ENCODE measurements at places on chromosomes 1 and 21. TPM values are rescaled to one million over a fixed set of nuclear protein-coding genes. Genes with fewer than 3 reads are reported as not detected.

Gene KCNE2
- total RNA-seq = not detected

- H3K27me3 ChIP-seq = no peaks in the 10 kb centered on the region
- H3K4me3 ChIP-seq = no peak overlapping the region
- H3K27ac ChIP-seq = no peak overlapping the region
- H3K4me1 ChIP-seq = no peaks in the 10 kb centered on the region
- peaks cover 11% of the 10 kb centered on the region for H3K36me3 ChIP-seq
- no peak for DNase-seq
Observed at GRCh38 chr21:32484706-32485380, 72.3 kb downstream of the EVA1C start.

GRCh38 chr1:11179125-11179524, 10.0 kb upstream of the ANGPTL7 start:
- H3K27ac ChIP-seq = peak overlapping the region; percentile 51
- H3K27me3 ChIP-seq = no peaks in the 10 kb centered on the region
- H3K36me3 ChIP-seq = peaks cover 14% of the 10 kb centered on the region
- peaks cover 37% of the 10 kb centered on the region for H3K4me1 ChIP-seq

DNA sequence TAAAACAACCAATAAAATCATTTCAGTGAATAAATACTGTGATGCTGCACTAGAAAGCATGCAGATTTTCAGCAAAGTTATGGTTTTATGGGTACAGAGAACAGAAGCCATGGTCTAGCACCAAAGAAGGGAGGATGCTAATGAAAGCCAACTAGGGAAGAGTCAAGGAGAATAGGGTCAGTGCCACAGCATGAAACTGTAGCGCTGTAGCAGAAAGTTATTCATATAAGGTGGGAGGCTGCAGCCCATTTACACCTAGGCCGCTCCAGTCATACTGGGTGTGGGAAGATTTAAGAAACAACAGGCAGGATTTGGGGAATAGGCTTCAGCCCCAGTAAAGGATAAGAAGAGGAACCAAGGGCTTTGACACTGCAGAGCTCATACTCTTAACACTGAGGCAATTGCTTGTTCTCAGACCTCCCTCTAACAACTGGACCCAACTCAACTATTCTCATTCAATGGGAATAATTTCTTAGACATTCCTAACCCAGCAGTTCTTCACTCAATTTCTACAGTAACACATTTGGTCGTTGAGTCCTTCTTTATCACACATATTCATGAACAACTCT, 4.4 kb downstream of the IFI16 start:
- H3K4me3 ChIP-seq = peak overlapping the region; percentile 8
- H3K36me3 ChIP-seq = peaks cover 36% of the 10 kb centered on the region
- DNase-seq = no peak

- no peak for DNase-seq
- H3K4me1 ChIP-seq = peaks cover 6% of the 10 kb centered on the region
- no peaks in the 10 kb centered on the region for H3K27me3 ChIP-seq
- no peak overlapping the region for H3K27ac ChIP-seq
- H3K36me3 ChIP-seq = no peaks in the 10 kb centered on the region
Observed at GRCh38 chr1:169745015-169745861, 11.4 kb upstream of the SELE start.

DNA sequence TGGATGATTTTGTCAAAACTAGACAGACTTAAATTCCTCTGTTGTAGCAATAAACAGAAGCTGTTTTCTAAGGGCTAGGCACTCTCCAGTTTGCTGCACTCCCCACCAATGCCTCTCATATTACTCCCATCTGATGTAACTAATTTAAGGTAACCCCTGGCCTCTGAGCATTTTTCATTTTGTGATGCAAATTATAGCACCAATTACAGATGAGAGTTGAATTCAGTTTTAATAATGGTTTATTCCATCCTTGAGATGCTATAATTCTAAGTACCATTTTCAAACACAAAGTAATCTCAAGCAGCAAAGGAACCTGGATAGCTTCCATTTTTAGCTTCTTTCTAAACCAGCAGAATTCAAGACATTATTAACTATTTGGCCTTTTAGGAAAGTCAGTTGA, 280.4 kb upstream of the DAB1 start:
- no peaks in the 10 kb centered on the region for H3K36me3 ChIP-seq
- no peak for DNase-seq
- H3K4me3 ChIP-seq = no peak overlapping the region

DNA sequence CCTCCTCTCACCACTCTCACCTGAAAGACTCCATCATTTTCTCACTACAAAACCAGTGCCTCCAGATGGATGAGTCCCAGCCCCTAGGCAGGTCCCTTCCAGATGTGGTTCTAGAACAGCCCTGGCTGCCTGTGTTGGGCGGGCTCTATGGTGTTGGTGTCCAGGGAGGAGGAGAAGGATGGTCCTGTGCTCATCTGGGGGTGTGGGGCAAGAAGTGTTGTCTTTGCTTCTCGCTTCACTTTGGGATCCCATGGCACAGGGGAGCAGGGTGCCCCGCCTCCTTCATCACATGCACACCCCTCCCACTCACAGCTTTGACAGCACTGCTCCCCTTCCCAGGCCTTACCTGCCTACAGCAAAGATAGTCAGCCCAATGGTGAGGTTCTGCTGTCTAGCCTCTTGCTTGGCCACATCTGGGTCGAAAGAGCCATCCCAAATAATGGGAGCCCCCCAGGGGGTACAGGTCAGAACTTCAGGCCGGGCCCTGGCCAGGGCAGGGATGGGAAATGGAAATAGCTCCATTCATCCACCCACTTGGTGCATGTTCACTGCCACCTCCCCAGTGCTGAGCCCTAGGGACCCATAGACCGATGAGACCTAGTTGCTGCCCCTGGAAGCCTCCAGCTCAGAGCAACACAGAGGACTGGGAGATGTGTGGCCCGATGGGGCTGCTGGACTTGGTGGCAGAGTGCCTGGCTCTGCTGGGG, 9.0 kb downstream of the A3GALT2 start:
- H3K4me3 ChIP-seq = no peak overlapping the region
- H3K4me1 ChIP-seq = peaks cover 2% of the 10 kb centered on the region
- no peak for DNase-seq
- H3K27ac ChIP-seq = no peak overlapping the region

GRCh38 chr1:44050261-44050660, 19.0 kb upstream of the SLC6A9 start:
- no peaks in the 10 kb centered on the region for H3K27me3 ChIP-seq
- peaks cover 23% of the 10 kb centered on the region for H3K4me1 ChIP-seq
- peak overlapping the region; percentile 78 for H3K27ac ChIP-seq
- no peak for DNase-seq
- H3K36me3 ChIP-seq = no peaks in the 10 kb centered on the region

- H3K27me3 ChIP-seq = no peaks in the 10 kb centered on the region
- H3K4me3 ChIP-seq = no peak overlapping the region
- H3K4me1 ChIP-seq = no peaks in the 10 kb centered on the region
- DNase-seq = no peak
Observed at GRCh38 chr1:200369706-200370105, 40.1 kb downstream of the ZNF281 start.

GRCh38 chr1:28815533-28816185, 3.7 kb downstream of the OPRD1 start:
- H3K36me3 ChIP-seq = no peaks in the 10 kb centered on the region
- H3K4me1 ChIP-seq = no peaks in the 10 kb centered on the region
- no peak overlapping the region for H3K27ac ChIP-seq
- DNase-seq = no peak

GRCh38 chr1:182301467-182302198, 90.0 kb downstream of the GLUL start:
- no peaks in the 10 kb centered on the region for H3K27me3 ChIP-seq
- no peak overlapping the region for H3K4me3 ChIP-seq
- no peak overlapping the region for H3K27ac ChIP-seq
- H3K36me3 ChIP-seq = no peaks in the 10 kb centered on the region
- peaks cover 3% of the 10 kb centered on the region for H3K4me1 ChIP-seq

GRCh38 chr1:183070923-183071618, 47.9 kb downstream of the LAMC1 start:
- no peaks in the 10 kb centered on the region for H3K27me3 ChIP-seq
- H3K27ac ChIP-seq = no peak overlapping the region
- peaks cover 55% of the 10 kb centered on the region for H3K4me1 ChIP-seq
- no peaks in the 10 kb centered on the region for H3K36me3 ChIP-seq
- no peak overlapping the region for H3K4me3 ChIP-seq
- no peak for DNase-seq

DNA sequence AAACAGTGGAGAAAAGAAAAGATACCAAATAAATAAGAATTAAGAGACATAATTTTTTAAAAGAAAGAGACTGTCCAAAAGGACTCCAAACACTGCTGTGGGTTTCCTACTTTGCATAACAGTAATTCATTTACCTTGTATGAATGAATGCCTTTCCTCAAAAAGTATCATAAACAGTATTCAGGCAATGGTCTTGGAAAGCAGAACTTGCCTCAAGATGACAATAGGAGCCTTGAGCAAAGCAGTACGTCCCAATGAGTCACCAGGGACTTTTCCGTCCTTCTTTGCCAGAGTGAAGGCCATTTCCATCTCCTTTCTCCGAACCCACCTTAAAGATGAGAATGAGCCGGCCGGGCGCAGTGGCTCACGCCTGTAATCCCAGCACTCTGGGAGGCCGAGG, 186.4 kb downstream of the ZBTB18 start:
- no peak overlapping the region for H3K4me3 ChIP-seq
- H3K27ac ChIP-seq = no peak overlapping the region
- H3K27me3 ChIP-seq = no peaks in the 10 kb centered on the region
- H3K36me3 ChIP-seq = no peaks in the 10 kb centered on the region
- DNase-seq = no peak

DNA sequence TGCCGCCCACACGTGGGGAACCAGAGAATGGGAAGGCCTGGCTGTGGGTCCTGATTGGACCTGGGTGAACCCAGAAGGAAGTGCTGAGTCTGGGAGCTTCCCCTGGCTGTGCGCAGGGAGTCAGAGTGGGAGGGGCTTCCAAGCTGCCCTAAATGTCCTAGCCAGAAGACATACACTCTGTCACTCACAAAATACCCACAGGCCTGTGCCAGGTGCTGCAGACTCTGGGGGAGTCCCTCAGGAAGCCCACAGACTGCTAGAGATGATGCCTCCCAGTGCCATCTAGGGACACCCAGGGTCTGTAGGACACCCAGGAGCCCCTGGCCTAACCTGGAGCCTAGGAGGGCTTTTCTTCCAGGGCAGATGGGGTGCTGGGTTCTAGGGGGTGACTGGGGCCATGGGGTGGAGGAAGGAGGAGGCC, 33.7 kb upstream of the LRP8 start:
- no peaks in the 10 kb centered on the region for H3K36me3 ChIP-seq
- H3K27me3 ChIP-seq = no peaks in the 10 kb centered on the region
- DNase-seq = no peak
- H3K4me1 ChIP-seq = no peaks in the 10 kb centered on the region

DNA sequence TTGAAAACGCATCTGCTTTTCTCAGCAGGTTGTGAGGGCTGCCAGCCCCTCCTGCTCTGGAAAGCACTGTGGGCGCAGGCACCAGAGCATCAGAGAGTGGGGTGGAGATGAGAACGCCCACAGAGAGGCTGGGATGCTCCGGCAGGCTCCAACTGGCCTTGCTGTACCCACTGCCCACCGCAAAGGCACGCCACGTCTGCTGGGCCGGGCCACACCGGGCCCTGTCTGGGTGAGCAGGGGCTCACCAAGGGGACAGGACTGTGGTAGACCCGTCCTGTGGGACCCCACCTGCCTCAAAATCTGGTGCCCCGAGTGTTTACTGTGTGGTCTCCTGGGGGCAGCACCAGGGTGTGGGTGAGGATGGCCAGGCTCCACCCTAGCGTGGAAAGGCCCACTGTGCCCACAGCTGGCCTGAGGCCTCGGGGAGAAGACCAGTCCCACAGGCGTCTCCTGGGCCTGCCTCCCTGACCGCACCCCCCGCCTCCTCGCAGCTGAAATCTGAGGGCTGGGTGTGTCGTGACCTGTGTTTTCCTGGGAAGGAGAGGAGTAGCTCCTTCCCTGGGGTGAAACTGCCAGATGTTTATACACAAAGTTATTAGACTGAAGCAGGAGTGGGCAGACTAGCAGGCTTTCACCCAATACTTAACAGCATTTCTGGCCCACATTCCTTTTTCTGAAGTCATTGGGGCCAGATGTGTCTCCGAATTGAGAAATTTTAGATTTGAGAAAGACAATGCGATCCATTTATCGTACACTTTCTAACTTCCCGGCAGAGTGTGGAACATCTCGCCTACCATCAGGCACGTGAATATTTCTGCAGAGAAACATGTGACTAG, 53.8 kb downstream of the STUM start:
- DNase-seq = no peak
- peak overlapping the region; percentile 64 for H3K27ac ChIP-seq
- no peaks in the 10 kb centered on the region for H3K27me3 ChIP-seq
- H3K4me1 ChIP-seq = peaks cover 4% of the 10 kb centered on the region

DNA sequence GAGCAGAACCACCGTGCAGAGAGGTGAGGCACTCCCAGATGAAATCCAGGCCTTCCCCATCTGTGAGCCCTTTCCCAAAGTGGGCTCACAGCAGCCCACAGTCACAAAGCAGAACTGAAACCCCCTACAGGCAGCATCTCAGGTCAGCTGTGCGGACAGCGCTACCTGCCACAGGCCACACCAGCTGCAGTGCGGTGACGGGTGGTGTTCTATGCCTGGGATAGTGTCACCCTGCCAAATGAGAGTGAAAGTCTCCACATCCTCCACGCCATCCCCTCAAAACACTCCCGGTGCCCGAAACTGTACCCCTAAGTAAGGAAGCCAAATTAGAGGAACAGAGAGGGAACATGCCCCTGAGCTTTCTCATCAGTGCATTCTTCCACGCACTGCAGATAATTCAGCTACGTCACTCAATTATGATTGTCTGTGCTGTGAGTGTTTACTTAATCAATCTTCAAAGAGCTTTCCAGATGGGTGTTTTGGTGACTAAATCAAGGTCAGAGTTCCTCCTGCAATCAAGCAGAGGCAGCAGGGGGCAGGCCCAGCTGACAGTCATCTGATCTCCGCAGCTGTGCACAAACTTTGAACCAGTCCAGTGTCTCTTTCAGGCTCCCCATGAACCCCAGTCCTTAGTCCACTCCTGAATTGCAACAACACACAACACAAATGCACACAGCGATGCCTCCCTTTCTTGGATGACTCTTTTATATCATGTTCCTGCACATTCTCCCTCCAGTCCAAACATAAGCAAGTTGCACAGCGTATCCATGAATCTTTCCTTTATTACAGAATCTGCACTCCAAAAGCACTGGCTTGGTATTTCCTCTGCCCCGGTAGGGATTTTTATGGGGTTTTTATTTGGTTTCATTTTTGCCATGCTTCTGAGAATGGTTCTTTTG, 150.0 kb downstream of the TOMM20 start:
- no peak overlapping the region for H3K4me3 ChIP-seq
- H3K36me3 ChIP-seq = no peaks in the 10 kb centered on the region
- H3K27ac ChIP-seq = peak overlapping the region; percentile 98
- H3K27me3 ChIP-seq = no peaks in the 10 kb centered on the region
- no peak for DNase-seq
- peaks cover 50% of the 10 kb centered on the region for H3K4me1 ChIP-seq

- H3K36me3 ChIP-seq = peaks cover 26% of the 10 kb centered on the region
- H3K4me1 ChIP-seq = no peaks in the 10 kb centered on the region
- no peaks in the 10 kb centered on the region for H3K27me3 ChIP-seq
- no peak overlapping the region for H3K27ac ChIP-seq
- H3K4me3 ChIP-seq = no peak overlapping the region
Observed at GRCh38 chr1:56501888-56502287, 77.5 kb downstream of the PLPP3 start.

DNA sequence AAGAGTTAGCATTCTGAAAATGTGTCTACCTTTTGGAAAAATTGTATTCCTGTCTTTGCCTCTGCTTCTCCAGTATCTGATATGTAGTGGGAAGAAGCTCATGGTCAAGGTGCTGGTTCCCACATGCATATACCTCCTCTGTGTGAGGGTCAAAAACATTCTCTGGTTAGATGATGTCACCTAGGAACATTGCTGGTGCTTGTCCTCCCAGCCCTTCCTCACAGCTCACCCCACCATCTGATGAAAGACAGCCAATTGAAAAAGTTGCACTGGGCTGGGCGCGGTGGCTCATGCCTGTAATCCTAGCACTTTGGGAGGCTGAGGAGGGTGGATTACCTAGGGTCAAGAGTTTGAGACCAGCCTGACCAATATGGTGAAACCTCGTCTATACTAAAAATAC, 154.4 kb downstream of the NR5A2 start:
- no peak overlapping the region for H3K27ac ChIP-seq
- no peaks in the 10 kb centered on the region for H3K36me3 ChIP-seq
- H3K4me3 ChIP-seq = no peak overlapping the region

Gene SLC25A34
- total RNA-seq = 5.7 TPM
